ENCODE measurements at places on chromosomes 4 and X. TPM values are rescaled to one million over a fixed set of nuclear protein-coding genes. Genes with fewer than 3 reads are reported as not detected.
A peak's percentile ranks its signal among the peaks of the same experiment; 100 is the strongest.

- DNase-seq: no peak
These were observed 200.0 kb downstream of the PPP1R2C start for GRCh38 chrX:42577936-42578470.

DNA sequence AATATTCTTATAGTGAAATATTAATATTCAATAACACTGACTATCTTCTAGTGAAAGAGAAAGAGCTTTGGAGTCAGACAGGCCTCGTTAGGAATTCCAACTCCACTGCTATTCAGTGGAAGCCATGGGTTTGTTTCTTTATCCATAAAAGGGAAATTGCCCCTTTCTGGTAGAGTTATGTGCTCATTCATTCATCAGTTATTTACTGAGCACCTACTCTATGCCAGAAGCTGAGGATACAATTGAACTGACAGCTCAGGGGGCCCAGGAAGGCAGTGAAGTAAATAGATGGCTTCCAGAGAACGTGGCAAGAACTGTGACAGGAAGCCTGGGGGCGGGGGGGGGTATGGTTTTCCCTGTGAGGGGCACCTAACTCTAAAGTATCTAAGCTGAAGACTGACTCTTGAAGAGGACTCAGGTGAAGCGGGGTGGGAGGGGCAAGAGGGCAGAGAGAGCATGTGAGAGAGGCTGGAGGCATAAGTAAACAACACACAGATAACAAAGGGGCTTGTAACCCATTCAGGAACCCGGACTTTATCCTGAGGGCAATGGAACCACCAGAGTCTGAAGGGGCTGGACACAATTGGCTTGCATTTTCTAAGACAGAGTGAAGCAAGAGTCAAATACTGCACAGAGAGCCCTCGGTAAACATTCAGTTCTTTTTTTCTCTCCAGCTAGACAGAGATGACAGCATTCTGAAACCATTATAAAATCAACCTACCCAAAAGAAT is 20.3 kb downstream of the ANXA5 start:
- no peak for DNase-seq

DNA sequence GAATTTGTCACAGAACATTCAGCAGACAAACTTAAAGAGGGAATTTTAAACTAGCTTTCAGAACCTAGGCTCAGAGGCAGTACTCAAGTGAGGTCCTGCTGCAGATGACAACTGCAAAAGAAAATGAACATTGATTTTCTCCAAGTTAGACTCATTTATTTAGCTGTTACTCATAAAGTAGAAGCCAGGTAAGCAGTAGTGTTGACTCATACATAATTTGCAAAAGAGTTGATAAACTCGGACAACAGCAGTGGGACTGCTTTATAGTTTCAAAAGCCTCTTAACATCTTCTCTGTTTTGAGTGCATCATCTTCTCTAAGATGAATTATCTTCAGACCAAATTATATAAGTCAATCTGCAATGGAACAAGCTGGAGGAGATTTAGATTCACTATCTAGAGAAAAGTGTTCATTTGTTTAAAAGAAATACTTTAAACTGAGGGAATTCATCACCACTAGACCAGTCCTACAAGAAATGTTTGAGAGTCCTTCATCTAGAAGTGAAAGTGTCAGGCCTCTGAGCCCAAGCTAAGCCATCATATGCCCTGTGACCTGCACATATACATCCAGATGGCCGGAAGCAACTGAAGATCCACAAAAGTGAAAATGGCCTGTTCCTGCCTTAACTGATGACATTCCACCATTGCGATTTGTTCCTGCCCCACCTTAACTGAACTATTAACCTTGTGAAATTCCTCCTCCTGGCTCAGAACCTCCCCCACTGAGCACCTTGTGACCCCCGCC is 49.5 kb downstream of the COQ2 start:
- DNase-seq: no peak

DNA sequence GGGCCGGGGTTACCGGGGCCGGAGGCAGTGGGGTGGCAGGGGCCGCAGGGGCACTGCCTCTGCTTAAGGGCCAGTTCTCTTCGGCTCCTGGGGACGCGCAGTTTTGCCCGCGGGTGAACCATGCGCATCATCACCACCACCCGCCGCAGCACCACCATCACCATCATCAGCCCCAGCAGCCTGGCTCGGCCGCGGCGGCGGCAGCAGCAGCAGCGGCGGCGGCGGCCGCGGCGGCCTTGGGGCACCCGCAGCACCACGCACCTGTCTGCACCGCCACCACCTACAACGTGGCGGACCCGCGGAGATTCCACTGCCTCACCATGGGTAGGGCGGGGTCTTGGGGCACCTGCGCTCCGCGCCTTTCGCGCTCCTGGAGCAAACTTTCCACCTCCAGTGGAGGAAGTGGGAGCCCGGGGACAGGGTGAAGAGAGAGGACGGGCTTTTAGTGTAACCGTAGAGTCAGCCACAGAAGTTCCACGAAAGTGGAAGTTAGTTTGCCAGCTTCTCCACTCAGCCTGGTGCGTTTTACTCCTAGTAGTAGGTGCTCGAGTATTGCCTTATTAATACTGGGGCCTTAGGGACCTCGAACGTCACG is 729 bp downstream of the GSX2 start:
- no peak for DNase-seq

DNA sequence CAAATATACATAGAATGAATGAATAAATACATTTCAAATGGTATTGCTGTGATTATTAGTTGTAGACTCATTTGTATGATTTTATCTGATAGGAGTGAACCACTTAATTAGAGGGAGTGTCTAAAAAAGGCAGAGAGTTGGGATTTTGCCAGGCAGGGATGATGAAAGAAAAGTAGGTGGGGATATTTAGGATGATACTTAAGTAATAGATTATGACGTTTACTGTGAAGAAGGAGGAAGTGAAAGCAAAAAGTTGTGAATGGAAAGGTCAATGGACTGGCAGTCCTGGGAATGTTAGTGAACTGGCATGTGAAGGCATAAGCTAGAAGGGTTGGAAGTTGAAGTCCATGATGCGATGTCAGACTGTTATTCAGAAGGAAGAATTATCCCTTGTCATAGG is 917.1 kb downstream of the RAPGEF2 start:
- no peak for DNase-seq

GRCh38 chr4:94571715-94572114 is 120.0 kb downstream of the PDLIM5 start:
- DNase-seq: no peak

DNA sequence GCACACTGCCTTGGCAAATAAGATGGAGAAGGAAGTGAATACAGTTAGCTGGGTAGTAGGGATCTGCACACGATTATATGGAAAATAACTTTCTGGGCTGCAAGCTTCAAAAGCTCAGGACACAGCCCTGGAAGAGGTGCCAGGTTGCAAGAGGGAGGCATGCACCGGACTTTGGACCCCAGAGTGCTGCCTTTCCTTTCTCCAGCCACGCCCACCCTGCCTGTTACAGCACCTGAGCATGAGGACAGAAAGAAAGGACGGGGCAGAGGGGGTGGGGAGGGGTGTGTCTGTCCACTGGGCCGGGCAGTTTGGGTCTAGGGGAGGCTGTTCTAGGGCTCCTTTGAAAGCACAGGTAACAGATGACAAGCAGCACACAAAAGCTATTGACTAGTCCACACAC is 152.8 kb downstream of the ENPP6 start:
- DNase-seq: no peak

DNA sequence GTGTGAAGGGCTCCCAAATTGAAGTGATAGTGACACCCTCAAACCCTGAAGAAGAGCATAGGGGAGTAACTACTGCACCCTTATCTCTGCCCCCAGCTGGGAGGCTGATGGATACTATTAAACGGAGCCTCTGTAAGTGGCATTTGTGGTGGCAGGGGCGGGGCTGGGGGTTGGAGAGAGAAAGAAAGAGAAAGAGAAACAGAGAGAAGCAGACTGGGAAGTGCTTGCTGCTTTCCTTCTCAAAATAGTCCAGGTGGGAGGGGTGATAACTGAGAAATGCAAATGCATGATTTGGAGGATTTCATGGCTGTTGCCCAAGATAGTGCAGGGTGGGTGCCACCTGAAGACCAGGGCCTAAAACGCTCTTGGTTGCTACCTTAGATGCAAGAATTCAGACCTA is 253.5 kb upstream of the GATB start:
- DNase-seq: no peak

DNA sequence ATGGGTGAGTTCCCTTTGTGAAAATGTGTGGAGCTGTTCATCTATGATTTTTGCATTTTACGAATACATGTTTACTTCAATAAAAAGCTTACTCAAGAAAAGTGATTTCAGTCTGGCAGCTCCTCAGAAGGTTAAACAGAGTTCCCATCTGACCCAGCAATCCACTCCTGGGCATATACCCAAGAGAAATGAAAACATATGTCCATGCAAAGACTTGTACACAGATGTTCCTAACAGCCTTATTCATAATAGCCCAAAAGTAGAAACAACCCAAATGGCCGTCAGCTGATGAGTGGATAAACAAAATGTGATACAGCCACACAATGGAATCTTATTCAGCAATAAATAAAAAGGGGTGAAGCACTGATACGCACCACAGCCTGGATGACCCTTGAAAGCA is 20.8 kb downstream of the CLCN4 start:
- no peak for DNase-seq

- no peak for DNase-seq
These were observed 8.9 kb downstream of the GPR174 start for GRCh38 chrX:79153348-79153747.

GRCh38 chr4:99468889-99469288 is 33.7 kb upstream of the ADH7 start:
- DNase-seq: no peak

- no peak for DNase-seq
These were observed 35.5 kb upstream of the SMAD1 start for GRCh38 chr4:145446184-145446583.

- DNase-seq: no peak
These were observed 30.0 kb upstream of the GTPBP6 start for GRCh38 chrX:348461-349117.

GRCh38 chr4:1628892-1629698 is 55.0 kb downstream of the FAM53A start:
- DNase-seq: peak; percentile 88

- no peak for DNase-seq
These were observed 192.9 kb upstream of the ANKRD50 start for GRCh38 chr4:124905441-124905840.

DNA sequence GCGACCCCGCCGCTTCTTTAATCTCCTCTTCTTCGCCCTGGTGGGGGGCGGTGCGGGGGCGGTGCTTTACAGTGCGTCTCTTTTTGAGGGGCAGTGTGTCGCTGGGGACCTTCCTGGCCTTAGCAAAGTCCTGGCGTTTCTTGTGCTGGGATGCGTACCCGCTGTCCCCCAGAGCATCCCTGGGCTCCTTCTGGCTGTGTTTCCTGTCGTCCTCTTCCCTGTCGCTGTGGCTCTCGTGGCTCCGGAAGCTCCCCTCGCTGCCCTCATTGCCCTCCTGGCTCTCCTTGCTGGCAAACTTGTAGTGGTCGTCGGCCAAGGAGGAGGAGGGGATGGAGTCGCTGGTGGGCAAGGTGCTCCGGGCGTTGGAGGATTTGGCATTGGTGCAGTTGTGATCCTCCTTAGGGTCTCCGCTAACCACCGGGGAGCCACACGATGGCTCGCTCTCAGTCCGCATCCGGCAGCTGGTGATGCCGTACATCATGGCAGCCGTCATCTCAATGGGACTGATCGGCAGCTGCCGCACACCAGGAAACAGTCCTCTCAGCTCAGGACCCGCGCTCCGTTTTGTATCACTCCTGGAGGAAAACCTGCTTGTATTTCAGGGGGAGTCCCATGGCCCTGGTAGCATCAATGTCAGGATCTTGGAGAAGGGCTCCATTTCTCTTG is 30.4 kb upstream of the TMSB15A start:
- DNase-seq: no peak

DNA sequence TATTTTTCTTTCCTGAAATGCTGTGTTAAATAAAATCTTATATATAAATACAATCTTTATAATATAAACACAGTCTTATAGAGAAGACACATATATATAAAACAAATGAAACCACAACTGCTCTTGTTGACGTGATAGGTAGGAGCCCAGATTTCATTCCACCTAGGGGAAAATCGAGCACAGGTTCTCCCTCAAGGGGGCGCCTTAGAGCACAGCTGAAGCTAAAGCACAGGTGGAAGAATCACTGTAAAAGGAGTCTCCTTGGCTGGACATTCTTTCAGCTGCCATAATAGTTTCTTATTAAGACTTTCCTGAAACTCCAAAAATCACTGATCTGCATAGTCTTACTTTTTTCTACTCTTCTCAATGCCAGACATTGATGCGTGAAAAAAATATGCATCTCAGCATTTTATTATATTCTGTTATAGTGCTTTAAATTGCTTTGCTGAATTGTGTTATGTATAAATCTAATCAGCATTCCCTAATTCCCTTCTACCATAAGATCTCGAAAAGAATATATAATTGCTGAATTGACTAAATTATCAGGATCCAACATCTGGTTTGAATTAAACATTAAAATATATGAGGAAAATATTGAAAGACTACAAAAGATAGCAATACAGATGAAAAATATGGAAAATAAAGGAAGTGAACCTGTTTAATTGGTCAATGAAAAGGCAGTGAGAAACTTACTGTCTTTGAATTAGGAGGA is 25.5 kb upstream of the RXFP1 start:
- DNase-seq: peak; percentile 21

- no peak for DNase-seq
These were observed 209.0 kb downstream of the BCOR start for GRCh38 chrX:39888730-39889129.

- no peak for DNase-seq
These were observed 339.0 kb upstream of the PABPC4L start for GRCh38 chr4:134540588-134540987.

GRCh38 chrX:113274345-113274744 is 433.7 kb upstream of the AMOT start:
- peak; percentile 31 for DNase-seq

GRCh38 chrX:140297273-140297672 is 207.6 kb downstream of the SOX3 start:
- DNase-seq: no peak

DNA sequence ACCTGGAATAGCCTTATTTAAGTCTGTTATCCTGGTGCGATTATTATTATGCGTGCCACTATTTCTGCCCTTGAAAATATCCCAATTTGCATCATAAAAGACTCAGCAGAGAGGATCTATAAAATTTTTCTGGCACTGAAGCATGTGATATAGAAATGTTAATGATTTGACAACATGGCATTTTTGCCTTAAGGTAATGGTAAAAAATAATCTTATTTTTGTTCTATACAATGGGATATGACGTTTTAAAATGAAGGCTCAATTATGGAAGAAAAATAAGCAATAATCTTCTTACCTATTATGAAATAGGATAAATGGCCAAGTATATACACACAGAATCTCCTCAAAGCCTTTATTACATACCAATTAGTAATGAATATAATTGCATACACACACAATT is 113.5 kb downstream of the PDGFC start:
- DNase-seq: no peak

- DNase-seq: no peak
These were observed at the start of gene FGA for GRCh38 chr4:154590329-154591006. TSS of gene FGA (minus strand) at chr4:154590742. CDS start at chr4:154590687, 55 bp downstream.

Gene LRRC66
- 0.10 TPM for total RNA-seq

Gene EDNRA
- total RNA-seq: 1.1 TPM

Gene GC
- not detected for total RNA-seq

Gene CNKSR2
- total RNA-seq: 33.0 TPM

Gene MAGEA4
- total RNA-seq: not detected

Gene FGF5
- 0.15 TPM for total RNA-seq

Gene DIPK2B
- total RNA-seq: not detected

Gene HSFX4
- total RNA-seq: not detected

Gene MMGT1
- total RNA-seq: 24.2 TPM

Gene TBC1D9
- total RNA-seq: 27.3 TPM

Gene NDNF
- 6.5 TPM for total RNA-seq
